ENCODE measurements at places on chromosomes 2 and 18. TPM values are rescaled to one million over a fixed set of nuclear protein-coding genes. Genes with fewer than 3 reads are reported as not detected.

Gene ASB18
- not detected for total RNA-seq

Gene CTAGE1
- total RNA-seq: 0.03 TPM

Gene CDH19
- total RNA-seq: 76.4 TPM

Gene GNLY
- total RNA-seq: not detected

Gene ITSN2
- 39.5 TPM for total RNA-seq

Gene TFCP2L1
- 0.13 TPM for total RNA-seq

Gene LANCL1
- 32.7 TPM for total RNA-seq

Gene GPD2
- 103 TPM for total RNA-seq
